Thoracic aorta (tissue), 2 donors: ENCODE measurements at places on chromosomes 13 and 19. TPM values are rescaled to one million over a fixed set of nuclear protein-coding genes. Genes with fewer than 3 reads are reported as not detected.

Gene PLIN4
- 7.1 TPM for total RNA-seq

Gene MAU2
- total RNA-seq = 119 TPM

Gene CEACAM20
- not detected for total RNA-seq

Gene STOML3
- not detected for total RNA-seq

Gene ESD
- total RNA-seq = 114 TPM

Gene N4BP2L1
- total RNA-seq = 17.1 TPM

Gene FUZ
- 27.3 TPM for total RNA-seq

Gene ETV2
- total RNA-seq = not detected

Gene GRIK5
- total RNA-seq = 22.3 TPM

Gene GZMM
- not detected for total RNA-seq

Gene CCDC8
- total RNA-seq = 22.6 TPM

Gene METTL21C
- total RNA-seq = not detected

Gene BEST2
- total RNA-seq = not detected

Gene ADGRE3
- not detected for total RNA-seq

Gene KLF2
- 34.9 TPM for total RNA-seq

Gene GJA3
- total RNA-seq = not detected

Gene MAP4K1
- 4.6 TPM for total RNA-seq

Gene AMH
- 0.95 TPM for total RNA-seq

Gene CEACAM5
- not detected for total RNA-seq
